ENCODE measurements at places on chromosomes 4 and X.

DNA sequence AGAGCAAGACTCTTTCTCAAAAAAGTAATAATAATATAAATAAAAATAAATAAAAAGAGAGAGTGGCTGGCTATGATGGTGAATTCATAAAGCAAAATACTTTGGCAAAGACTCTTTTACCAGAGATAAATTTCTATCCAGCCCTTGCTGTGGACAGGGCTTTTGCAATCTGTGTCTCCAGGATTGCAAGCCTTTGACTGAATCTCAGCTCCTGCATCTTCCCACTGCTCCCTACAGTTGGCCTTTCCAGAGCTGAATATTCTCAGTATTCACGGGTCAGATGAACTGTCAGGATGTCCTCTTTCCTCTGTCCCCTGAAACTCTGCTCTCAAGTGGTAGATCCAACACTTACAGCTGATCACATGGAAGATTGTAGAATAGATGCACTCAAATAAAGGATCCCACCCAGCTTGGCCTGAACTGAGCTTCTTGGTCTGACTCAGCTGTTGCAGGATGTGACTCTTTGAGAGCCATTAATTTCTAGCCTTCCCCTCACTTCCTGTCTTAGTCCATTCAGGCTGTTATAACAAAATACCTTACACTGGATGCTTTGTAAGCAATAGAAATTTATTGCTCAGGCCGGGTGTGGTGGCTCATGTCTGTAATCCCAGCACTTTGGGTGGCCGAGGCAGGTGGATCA lies 123.4 kb upstream of the GUCY1A1 start:
- no peak for DNase-seq

GRCh38 chrX:426881-427280 lies 40.2 kb upstream of the PPP2R3B start:
- DNase-seq, result no peak

DNA sequence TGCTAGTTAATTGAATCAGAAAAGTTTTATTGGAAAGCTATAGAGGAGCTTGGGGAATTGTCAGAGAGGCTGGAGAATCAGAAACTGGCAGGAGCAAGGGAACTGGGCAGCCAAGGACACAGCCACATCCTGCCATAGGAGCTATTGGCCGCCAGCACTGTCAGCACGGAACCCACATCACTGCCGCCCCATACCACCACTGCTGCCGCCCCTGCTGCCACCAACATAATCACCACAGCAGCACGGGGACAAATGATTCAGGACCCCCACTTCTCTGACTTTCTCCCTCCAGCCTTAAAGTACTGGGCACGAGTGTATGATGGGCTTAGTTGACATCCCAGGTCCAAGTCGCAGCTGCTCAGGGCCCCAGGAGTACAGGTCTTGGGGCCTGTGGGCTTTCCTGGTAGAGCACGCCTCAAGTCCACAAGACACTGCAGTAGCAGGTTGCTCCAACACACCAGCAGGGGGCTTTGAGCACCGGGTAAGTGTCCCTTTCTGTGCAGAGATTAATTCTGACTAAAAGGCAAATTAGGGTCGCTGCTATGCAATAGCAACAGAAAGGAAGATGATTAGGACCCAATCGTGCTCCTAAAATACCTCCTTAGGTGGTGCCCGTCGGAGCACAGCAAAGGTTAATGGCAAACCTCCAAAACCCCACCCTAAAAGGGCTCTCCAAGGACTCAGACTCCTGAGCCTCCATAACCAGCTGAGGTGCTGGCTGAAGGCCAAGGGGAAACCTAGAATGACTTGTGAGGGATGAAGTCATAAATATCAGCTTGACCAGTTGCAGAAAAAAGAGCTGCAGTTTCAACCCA lies 6.9 kb downstream of the PJA1 start:
- no peak for DNase-seq

GRCh38 chr4:54662901-54663585 lies 5.3 kb downstream of the KIT start:
- DNase-seq, result no peak

- no peak for DNase-seq
Measured at GRCh38 chr4:177696438-177696966, 254.3 kb upstream of the AGA start.

DNA sequence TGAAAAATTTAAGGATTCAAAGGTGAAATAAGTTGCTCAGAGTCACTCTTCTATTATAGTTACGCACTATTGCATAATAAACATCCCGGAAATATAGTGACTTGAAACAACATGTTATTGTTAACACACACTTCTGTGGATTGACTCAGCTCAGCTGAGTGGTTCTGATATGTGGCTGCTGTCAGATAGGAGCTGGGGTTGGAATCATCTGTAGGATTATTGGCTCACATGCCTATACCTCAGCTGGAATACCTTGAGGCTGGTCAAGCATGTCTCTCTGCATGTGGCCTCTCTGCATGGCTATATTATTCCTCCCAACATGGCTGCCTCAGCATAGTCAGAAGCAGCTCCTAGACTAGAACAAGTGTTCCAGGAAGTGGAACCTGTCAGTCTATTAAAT lies 486.7 kb upstream of the MAGEB2 start:
- DNase-seq, result no peak

- no peak for DNase-seq
Measured at GRCh38 chrX:18574591-18574990, 97.3 kb downstream of the RS1 start.

DNA sequence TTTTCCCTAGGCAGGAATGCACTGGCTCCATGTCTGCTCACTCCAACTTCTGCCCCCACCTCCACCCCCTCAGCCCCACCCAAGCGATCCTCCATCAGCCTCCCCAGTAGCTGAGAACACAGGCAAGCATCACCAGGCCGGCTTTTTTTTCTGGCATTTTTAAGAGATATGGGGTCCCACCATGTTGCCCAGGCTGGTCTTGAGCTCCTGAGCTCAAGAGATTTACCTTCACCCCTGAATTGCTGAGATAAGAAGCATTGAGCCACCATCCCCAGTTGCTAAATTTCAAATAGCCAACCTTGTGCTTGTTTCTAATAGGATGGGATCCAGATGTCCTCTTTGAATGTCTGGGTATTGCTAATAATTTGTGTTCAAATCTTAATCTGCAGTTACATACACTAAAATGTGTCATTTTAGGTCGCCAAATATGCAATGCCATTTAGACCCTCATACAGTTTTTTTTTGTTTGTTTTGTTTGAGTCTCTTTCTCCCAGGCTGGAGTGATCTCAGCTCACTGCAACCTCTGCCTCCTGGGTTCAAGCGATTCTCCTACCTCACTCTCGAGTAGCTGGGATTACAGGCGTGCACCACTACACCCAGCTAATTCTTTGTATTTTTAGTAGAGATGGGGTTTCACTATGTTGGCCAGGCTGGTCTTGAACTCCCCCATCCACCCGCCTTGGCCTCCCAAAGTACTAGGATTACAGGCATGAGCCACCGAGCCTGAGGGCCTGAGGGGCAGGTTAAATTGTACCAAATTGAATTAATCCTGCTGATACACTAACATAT lies 8.8 kb downstream of the LARP7 start:
- no peak for DNase-seq

DNA sequence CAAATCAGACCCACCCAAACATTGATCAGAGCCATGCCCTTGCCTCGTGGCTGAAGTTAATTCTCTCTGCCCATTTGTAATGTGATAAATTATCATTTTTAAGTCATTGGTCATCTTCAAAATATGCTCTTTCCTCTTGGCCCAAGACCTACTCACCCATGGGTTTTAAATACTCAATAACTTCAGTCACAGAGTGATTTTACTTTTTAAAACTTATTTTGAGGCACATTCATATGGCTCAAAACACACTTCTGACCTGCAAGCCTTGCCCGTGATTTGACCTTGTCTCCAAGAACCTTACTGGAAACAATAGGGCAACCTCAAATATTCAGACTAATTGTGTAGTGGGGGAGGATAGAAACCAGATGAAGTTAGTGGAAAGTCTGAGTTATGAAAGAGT lies 176.2 kb upstream of the LNX1 start:
- DNase-seq, result no peak

GRCh38 chr4:139146926-139147629 lies 29.9 kb downstream of the ELF2 start:
- DNase-seq, result no peak
